A549 (cell line): ENCODE measurements at places on chromosomes 11 and 22.

GRCh38 chr11:15471048-15471894 is 356.5 kb downstream of the INSC start:
- no peak for DNase-seq

GRCh38 chr11:69642913-69643632 is 2.1 kb downstream of the CCND1 start:
- peak; percentile 80 for DNase-seq

GRCh38 chr11:121304759-121305158 is 12.2 kb downstream of the SC5D start:
- DNase-seq = no peak

DNA sequence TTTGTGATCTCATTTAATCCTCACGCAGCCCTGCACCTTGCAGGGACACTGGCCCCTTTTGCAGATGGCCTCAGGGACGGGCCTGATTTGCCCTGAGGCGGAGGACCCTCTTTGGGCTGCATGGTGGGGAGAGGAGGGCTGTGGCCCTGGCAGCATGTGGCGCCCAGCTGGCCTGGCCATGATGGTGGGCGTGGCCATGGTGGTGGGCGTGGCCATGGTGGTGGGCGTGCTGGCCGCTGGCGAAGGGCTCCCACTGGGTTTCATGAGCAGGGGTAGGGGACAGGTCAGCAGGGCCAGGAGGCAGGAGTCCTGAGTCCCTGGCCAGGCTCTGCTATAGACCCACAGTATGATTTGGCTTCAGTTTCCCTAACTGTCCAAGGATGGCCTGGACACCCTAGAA is 13.1 kb downstream of the WNT11 start:
- no peak for DNase-seq

DNA sequence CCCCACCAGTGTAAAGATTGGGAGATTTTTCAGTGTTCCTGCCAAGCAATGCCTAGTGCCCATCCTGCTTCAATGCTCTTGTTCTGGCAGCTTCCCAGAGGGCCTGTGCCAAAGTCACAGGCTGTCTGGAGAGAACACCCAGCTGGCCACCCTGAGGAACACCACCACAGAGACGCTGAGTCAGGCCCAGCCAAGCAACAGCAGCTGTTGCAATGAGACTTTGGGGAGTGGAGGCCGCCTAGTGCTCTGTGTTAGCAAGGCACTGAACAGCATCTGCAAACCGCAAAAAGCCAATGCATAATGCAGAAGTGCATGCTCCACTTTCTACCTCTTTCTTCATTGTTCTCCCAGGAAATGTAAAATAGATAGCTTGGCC is 168.1 kb downstream of the NXPE2 start:
- no peak for DNase-seq

GRCh38 chr11:122917311-122917710 is 34.8 kb downstream of the JHY start:
- DNase-seq = no peak

DNA sequence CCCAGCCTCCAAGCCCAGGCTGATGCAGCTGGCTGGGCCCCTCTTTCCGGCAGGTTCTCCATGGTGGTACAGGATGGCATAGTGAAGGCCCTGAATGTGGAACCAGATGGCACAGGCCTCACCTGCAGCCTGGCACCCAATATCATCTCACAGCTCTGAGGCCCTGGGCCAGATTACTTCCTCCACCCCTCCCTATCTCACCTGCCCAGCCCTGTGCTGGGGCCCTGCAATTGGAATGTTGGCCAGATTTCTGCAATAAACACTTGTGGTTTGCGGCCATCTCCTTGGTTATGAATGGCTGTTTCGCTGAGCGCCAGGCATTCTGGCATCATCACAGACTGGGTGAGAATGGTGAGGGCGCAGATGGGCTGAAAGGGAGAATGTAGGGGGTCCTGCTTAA is 3.6 kb downstream of the PRDX5 start:
- no peak for DNase-seq

- DNase-seq = no peak
Measured at GRCh38 chr22:42860968-42861367, 3.9 kb upstream of the ARFGAP3 start.

- DNase-seq = peak; percentile 38
Measured at GRCh38 chr11:12008790-12009616, 577 bp upstream of the DKK3 start.

DNA sequence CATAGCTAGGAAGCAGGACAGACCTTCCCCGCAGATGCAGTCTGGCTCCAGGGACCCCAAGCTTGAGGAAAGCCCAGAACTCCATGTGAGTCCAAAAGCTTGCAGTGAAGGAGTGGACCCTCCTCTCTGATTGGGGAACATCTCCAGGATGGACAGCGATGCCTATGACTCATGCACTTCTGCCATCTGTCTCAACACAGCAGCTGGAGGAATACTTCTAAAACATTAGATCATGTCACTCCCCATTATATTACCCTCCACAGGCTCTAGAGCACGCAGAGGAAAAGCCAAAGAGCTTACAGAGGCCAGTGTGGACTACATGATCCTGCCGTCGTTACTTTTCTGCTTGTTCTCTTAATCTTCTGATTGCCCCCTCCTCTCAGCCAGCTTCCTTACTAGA is 605.7 kb downstream of the INSC start:
- no peak for DNase-seq

DNA sequence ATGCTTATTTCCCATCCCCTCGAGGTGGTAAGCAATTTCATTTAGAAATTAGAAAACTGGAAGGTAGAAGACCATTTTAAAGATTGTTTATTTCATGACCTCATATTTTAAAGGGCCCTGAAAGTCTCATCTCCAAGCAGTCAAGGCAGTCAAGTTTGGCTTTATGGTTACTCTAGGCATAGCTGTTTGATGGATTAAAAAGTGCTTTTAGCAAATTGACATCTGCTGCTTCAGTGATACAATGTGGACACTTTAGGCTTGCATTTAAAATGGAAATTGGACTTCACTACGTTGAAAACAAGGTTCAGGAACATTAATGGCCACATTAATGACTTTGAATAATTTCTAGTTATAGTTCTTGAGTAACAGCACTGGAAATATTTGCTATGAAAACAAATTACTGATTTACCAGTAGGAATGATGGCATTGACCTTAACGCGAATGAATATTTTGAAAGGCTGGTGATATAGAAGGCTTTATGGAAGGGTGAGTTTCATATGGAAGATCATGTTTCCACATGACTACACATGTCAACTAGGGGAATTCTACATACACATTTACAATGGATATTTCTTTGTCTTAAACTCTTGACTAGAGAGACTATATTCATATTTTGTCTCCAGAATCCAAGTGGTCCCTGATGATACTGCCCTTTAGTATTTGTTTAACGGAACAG is 873.5 kb downstream of the JRKL start:
- DNase-seq = no peak

- DNase-seq = no peak
Measured at GRCh38 chr11:26086028-26086427, 245.9 kb upstream of the ANO3 start.

DNA sequence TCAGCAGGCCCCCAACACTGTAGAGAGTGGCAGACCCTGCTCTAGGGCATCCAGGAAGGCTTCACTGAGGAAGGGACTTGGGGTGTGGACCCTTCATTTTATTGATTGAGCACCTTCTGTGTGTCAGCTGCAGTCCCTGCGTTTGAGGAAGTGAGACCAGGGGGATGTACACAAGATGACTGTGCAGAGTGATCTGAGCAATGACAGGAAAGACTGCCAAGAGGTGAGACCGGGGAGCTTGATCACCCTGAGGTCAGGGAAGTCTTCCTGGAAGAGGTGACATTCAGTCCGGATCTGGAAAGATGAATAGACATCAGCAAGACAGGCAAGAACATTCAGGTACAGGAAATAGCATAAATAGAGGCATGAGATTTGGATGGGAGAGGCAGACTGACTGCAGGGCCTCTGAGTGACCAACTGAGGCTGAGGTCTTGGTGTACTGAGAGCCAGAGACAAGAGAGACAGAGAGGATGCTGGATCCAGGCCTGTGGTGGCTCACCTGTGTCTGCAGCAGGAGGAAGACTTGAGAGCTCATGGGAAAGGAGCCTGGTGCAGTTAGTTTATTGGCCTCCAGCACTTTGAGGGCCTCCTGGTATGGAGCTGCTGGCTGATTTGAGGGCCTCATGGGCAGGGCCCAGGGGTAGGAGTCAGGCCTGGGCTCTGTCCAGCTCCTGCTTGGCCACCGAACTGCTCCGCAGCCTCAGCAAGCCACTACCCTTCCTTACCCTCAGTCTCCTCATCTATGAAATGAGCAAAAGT is 5.2 kb downstream of the DGAT2 start:
- DNase-seq = no peak

DNA sequence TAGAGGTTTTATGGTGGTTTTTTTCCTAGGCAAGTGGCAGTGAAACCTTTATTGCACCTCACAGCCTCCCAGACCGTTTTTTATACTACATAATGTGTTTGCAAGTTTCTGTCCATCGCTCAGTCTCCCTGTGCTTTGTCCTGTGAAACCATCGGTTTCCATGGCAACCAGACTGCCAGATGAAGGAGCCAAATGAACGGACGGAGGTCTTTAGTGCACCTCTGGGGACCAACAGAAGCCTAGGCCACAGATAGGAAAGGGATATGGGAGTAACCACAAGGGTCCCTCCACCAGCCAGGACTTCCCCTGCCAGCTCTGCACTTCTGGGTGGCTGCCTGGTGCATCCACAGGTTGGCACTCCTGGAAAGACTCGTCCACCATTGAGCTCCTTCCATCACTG is 165.0 kb downstream of the CHST1 start:
- DNase-seq = no peak

DNA sequence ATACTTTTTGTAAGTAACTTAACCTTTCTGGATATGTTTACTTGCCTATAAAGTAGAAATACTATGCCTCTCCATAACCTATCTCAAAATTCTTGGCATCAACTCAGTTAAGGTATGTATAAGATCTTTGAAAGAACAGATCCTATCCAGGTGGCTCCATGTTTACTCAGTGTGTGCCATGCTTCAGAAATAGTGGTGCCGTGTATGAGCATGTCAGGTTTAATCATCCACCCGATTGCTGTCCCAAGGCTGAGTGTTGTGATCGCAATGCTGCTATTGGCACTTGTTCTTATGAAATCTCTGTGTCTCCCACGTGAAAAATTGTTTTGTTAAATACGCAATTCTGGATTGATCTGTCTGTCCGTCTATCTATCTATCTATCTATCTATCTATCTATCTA is 85.9 kb upstream of the SNX19 start:
- no peak for DNase-seq

- no peak for DNase-seq
Measured at GRCh38 chr11:8356216-8356615, 92.5 kb upstream of the LMO1 start.

- DNase-seq = no peak
Measured at GRCh38 chr11:69656536-69657455, 15.8 kb downstream of the CCND1 start.

DNA sequence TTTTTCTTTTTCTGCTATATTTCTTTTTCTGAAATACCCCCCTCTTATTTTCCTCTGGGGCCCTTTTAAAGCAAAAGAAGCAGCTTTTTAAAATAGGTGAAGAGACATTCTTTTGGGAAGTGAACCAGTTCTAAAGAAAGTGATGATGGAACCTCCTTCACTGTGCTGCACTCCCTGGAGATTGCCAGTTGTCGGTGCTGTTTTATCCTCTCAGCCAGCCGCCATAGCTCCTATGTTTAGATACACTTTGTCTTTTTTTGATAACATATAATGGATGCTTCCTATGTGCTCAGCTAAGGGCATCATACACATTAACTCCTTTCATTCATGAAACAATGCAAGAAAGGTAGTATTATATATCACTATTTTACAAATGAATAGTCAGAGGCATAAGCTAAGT is 14.0 kb downstream of the CFAP300 start:
- no peak for DNase-seq

DNA sequence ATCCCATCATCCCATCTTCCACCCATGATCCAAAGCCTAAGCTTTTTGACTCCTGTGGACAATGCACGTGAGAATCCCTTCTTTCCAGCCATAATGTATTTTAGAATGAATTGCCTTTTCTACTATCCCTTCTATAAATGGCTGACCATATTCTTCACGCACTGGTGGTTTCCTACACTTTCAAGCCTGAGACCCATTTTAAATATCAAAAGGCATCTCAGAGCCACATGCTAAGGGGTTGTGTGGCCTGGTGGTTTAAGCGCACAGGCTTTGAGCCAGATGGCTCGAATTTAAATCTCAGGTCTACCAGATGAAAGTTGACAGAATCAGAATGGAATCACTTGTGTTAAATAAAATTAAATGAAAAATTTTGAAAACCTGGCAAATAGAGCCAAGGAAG is 54.5 kb downstream of the C11orf91 start:
- no peak for DNase-seq

GRCh38 chr11:127275774-127276173 is 275.2 kb upstream of the KIRREL3 start:
- no peak for DNase-seq

- no peak for DNase-seq
Measured at GRCh38 chr11:29214833-29215232, 802.0 kb downstream of the KCNA4 start.

- no peak for DNase-seq
Measured at GRCh38 chr11:72227316-72228228, 3.0 kb downstream of the INPPL1 start.

DNA sequence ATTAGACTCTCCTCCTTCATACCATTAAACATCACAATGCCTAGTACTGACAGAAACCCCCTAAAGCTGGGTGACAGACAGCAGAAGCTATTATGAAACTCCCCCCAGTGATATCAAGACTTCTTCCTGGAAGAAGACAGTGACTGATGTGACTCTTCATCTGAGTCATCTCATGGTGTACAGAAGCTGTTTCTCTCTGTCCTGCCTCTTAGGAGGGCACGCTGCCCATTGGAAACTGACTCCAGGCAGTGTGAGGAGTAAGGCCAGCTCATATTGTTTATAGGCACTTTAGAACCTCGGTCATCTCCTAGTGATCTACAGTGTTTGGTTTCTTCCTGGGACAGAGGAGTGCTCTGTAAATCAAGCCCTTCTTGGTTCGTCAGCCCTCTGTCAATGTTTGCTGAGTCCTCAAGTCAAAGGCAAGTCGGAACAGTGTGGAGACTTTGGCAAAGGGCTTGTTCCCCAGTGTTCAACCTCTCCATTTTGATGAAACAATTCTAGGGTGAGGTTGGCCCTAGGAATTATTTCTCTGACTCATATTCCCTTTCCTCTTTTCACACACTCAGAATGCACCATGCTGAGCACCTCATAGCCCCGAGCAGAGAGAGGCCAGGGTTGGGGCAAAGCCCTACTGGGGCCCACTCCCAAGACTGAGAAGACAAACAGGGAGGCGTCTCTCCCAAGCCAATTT is 172.5 kb upstream of the TMEM45B start:
- DNase-seq = peak; percentile 78

- no peak for DNase-seq
Measured at GRCh38 chr22:24736526-24737053, 37.9 kb downstream of the PIWIL3 start.

GRCh38 chr11:36104660-36104992 is 160.8 kb downstream of the LDLRAD3 start:
- no peak for DNase-seq

DNA sequence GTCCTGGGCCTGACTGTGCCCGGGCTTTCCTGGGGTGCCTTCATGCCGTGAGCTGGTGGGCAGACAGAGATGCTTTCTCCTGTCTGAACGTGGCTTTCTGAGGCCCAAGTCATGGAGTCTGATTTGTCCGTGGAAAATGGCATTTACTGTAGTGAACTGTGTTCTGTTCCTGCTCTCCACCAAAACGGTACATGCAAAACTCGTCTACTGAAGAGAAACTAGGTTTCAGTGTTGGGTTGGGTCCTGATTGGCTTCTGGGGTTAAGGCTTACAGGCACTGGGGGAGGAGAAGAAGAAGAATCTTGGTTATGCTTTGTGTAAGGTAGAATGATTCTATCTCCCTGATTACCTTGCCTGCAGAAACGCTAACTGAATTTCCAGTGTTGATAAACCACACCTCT is 541.7 kb downstream of the NTM start:
- no peak for DNase-seq
